ENCODE measurements at places on chromosomes 4 and X.

DNA sequence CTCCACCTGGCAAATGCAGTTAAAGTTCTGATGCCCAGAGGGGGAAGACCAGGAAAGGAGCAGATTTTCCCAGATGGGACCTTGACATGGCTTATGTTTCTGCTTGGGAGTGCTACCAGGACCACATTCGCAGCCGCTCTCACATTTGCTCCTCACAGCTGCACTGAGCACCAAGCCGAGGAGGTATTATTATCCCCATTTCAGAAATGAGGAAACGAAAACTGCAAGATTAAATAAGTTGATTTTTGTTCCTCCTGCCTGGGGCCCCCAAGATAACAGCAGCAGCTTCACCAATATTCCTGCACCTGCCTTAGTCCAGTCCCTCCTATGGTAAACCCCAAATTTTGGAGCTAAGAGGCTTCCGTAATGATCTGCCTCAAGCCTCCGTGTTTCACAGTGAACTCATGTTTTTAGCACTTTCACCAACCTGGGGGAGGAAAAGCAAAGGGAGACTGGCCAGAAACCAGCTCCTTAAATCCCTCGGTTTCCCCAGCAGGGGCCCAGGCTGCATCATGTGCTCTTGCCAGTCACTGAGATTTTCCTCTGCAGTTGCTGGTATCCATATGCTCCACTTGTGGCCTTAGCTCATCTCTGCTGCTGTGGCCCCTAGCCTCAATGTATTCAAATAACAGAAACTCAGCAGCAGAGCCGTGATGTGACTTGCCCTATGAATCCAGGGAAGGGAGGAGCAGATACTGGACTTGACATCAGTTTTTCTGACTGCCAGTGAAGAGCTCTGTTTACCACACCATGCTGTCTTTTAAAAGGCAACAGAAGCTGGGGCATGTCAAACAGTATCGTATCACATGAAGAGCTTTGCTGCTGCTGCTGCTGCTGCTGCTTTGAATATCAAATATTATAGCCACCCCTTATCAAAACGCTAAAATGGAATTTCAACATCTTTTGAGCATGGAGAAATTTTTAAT, 95.5 kb upstream of the KLHL13 start:
- no peak for DNase-seq

GRCh38 chr4:145814246-145814645, 124.4 kb downstream of the ZNF827 start:
- DNase-seq = no peak

- no peak for DNase-seq
These were observed 618.1 kb upstream of the ADGRL3 start for GRCh38 chr4:60581919-60582536.

GRCh38 chr4:142940425-142941330, 94.6 kb upstream of the INPP4B start:
- no peak for DNase-seq

GRCh38 chr4:101306225-101306624, 41.1 kb downstream of the PPP3CA start:
- DNase-seq = no peak

DNA sequence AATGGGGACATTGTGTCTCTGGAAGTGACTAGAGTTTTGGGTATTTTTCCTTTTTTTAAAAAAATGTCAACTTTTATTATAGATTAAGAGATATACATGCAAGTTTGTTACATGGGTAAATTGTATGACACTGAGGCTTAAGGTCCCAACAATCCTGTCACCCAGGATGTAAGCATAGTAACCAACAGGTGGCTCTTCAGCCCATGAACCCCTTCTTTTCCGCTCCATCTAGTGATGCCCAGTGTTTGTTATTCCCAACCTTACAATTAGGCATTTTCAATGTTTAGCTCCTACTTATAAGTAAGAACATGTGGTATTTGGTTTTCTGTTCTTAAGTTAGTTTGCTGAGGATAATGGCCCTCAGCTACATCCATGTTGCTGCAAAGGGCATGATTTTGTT, 102.7 kb downstream of the GRID2 start:
- no peak for DNase-seq

GRCh38 chr4:153822316-153822715, 33.4 kb upstream of the SFRP2 start:
- no peak for DNase-seq

DNA sequence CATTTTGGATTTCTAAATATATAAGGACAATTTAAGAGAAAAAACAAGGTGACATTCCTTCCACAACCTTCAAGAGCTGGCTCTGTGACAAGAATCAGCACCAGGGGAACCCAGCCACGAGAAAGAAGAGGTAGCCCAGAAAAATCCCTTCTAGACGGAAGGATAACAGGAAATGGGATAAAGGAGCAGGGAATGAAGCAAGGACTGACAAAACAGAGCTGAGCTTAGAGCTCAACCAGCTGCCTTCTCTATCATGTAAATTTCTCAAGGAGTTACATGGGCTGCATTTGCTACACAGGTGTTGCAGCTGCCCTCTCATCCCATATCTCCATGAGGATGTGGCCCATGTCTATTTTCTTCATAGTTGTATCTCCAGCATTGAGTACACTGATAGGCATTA, 154.2 kb upstream of the PRDX4 start:
- no peak for DNase-seq

DNA sequence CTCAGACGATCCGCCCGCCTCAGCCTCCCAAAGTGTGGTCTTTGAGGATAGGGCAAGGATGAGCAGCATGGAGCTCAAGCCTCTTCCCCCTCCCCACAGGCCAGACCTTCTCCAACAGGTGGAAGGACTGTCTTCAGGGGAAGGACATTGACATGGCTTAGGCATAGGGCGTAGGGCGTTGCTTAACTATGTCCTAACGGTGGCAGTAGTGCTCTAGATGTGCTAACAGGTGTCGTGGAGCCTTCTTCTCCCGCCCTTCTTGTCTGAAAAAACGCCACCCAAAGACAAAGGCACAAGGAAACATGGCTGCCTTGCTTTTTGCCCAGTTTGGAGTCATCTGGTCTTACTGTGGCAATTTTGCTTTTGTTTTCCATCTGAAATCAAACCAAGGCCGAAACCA, 219.8 kb downstream of the OR13H1 start:
- no peak for DNase-seq

- no peak for DNase-seq
These were observed 42.0 kb upstream of the PROM1 start for GRCh38 chr4:16125571-16126445.

Data from activated naive CD8-positive, alpha-beta T cell treated with anti-CD3 and anti-CD28 coated beads, Interleukin-2, amount 10 ng/mL, durations not matched to agents 7 days and 5 days (primary cell).